GM23338 (cell line): ENCODE measurements at places on chromosomes 2 and 18.

DNA sequence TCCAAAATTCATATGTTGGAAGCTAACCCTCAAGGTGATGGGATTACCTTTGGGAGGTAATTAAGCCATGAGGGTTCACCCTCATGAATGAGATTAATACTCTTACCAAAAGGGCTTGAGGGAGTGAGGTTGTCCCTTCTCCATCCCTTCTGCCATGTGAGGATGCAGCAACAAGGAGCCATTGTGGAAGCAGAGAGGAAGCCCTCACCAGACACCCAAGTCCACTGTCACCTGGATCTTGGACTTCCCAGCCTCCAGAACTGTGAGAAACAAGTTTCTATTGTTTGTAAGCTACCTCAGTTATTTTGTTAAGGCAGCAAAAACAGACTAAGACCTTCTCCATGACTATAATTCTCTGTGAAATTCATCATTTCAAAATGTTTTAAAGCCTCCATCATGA lies 125.7 kb downstream of the FAM124B start:
- DNase-seq: no peak

- no peak for DNase-seq
Observed at GRCh38 chr2:137181370-137181769, 416.0 kb downstream of the THSD7B start.

GRCh38 chr2:239519089-239519920 lies 118.5 kb upstream of the HDAC4 start:
- DNase-seq: no peak

DNA sequence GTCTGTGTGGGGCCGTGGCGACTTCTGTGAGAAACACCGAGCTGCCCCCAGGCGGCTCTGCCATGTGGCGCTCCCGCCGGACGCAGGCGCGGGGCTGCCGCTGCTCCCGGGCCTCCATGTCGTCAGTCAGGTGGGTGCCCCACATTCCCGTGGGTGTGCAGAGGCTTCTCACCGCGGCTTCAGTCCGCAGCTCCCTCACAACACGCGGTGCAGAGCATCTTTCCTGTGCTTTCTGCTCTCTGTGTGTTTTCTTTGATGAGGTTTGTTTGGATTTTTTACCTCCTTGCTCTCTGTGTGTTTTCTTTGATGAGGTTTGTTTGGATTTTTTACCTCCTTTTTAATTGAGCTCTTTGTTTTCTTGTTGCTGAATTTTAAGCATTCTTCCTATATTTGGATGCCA lies 13.0 kb downstream of the AQP12A start:
- no peak for DNase-seq

DNA sequence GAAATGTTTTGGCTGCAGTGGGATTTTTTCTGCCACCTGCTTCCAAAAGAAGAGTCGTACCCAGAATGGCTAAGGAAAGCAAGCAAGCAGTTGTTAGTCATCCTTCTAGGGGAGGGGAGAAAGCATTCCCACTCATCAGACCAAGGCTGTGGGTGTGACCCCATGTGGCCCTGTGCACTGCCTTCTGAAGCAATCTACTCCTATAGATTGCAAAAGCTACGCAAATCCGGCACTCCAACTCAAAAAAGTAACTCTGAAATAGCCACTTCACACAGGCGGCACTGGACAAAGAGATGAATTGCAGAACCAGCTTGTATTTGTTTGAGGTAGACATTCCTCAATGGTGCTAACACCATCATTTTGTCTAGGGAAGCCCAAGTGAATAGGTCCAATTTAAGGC lies 44.3 kb downstream of the ST3GAL5 start:
- no peak for DNase-seq

DNA sequence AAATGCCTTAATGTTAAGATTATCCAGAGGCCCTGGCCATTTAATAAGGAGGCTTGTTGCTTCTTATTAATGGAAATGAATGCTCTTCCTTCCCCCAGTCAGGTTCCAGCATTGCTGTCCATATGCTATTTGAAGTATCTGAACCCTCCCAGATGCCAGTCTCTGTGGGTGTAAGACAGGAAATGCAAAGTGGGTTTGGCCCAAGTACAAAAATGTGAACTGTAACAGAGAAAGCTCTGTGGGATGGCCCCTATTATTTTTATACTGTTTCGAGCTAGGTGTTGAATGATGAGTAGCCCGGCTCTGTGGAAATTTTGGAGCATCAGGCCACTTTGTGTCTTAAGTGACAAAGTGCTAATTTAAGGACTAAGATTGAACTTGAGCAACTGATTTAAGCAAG lies 141.0 kb downstream of the UXS1 start:
- DNase-seq: no peak

DNA sequence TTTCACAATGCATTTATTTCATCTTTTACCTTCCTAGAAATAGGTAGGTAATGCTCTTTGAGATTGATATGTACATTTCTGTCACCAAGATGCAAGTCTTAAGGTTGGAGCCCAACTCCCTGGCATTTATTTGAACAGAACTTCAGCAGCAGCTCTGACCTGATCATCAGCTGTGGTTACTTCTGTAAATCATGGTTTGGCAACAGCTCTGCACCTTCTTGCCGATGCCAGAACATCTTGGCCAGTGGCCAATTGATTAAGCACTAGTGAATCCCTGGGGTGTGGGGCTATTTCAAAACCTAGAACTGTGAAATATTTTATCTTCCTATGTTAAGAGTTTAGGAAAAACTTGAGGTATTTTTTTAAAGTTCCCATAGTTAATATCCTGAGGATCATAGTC lies 124.8 kb upstream of the NYAP2 start:
- no peak for DNase-seq

- no peak for DNase-seq
Observed at GRCh38 chr2:23692263-23692662, 234.7 kb downstream of the ATAD2B start.

GRCh38 chr2:7824211-7824610 lies 857.6 kb upstream of the ID2 start:
- DNase-seq: no peak

GRCh38 chr2:7017671-7018281 lies 100.6 kb downstream of the RNF144A start:
- DNase-seq: no peak

- no peak for DNase-seq
Observed at GRCh38 chr2:9204939-9205338, 1.7 kb upstream of the ASAP2 start.

GRCh38 chr2:214699236-214699635 lies 110.2 kb downstream of the BARD1 start:
- no peak for DNase-seq
